ENCODE measurements at places on chromosomes 4 and X.

GRCh38 chrX:135264206-135264605 is 12.3 kb downstream of the ETDA start:
- no peak for DNase-seq

DNA sequence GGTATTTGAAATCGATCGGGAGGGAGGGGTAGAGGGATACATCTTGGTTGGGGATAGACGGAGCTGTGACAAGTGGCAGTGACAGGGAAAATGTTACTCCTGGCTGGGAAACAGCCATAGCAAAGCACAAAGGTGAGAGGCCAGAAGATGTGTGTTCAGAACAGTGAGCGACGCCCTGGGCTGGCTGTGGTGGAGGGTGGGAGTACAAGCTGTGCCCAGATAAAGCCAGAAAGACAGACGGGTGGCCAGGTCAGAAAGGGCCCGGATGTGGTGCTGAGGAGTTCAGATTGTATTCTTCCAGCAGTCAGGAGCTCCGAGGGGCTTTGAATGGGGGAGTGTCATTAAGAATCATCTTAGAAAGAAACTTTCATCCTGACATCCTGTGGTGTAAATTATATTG is 27.9 kb downstream of the CCDC149 start:
- DNase-seq: no peak

DNA sequence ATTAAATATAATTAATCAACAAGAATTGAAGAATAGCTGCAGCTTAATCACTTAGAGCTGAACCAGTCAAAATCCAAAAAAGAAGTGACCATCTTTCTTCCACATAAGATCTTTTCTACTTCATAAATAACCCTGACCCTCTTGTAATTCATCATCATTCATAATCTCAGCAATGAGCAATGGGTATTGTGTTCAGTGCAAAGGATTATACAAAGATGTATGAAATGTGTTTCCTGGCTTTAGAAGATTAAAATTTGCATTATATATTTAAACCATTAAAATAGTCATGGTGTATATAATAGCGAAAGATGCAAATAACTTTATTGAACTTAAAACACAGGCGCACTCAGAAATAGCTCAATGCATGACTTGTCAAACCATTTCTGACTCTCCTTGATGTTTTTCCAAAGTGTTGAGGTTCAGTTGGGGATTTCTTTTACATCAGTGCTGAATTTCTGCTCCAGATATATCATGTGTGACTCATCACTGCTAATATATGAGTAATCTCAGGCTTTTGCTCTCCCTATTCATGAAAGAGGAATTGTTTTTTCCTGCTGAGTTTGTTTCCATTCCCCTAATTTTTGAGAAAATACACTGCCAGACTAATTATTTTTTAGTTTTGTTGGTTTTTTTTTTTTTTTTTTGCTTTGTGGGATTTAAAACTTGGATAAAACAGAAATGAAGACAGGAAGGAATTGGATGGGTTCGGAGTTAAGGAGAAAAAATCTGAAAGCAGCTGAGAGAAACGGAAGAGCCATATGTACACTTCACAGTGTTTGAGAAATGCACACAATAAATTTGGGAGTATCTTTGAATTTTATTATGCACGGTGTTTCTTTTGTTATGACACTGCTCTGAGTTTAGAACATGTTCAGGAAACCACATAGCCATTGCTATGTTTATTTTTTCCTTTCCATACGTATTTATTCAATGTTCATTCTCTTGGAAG is 290.1 kb upstream of the PCDH7 start:
- no peak for DNase-seq

DNA sequence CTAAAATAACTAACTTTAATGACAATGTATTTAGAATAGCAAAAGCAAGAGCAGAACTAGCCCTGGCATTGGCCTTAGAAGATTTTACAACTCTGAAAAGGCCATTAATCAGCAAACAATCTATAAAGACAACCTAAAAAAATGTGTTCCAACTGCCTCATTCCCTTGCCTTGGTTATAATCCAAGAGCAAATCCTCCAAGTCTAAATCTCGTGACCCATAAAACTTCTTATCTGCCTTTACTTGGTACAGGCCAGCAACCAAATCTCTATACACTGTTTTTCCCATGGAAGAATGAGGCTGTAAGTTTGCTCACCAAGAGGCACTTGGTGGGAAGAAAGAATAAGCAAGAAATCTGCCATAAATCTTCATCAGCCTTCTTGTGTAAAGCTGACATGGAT is 175.3 kb upstream of the MID1 start:
- DNase-seq: no peak

- no peak for DNase-seq
Observed at GRCh38 chr4:124783847-124784246, 71.3 kb upstream of the ANKRD50 start.

GRCh38 chrX:153970357-153971123 is 1.1 kb downstream of the HCFC1 start:
- no peak for DNase-seq

- no peak for DNase-seq
Observed at GRCh38 chr4:106365613-106366012, 3.0 kb downstream of the GIMD1 start.

DNA sequence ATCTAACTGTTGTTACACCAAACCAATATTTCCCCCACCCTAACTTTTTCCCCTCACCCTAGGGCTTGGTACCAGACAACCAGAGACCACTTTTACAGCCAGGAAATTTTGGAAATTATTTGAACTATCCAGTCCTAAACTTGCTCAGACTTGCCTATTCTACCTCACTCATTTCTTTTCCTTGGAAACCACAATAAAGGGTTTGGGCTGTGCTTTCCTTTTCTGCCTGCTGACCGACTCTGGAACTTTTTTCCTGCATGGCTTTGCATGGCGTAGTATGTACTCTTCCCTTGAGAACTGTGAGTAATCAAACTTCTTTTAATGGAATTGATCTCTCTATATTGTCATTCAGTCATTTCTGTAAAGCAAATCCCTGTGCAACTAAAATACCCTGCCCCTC is 516.5 kb upstream of the FTHL17 start:
- DNase-seq: no peak

DNA sequence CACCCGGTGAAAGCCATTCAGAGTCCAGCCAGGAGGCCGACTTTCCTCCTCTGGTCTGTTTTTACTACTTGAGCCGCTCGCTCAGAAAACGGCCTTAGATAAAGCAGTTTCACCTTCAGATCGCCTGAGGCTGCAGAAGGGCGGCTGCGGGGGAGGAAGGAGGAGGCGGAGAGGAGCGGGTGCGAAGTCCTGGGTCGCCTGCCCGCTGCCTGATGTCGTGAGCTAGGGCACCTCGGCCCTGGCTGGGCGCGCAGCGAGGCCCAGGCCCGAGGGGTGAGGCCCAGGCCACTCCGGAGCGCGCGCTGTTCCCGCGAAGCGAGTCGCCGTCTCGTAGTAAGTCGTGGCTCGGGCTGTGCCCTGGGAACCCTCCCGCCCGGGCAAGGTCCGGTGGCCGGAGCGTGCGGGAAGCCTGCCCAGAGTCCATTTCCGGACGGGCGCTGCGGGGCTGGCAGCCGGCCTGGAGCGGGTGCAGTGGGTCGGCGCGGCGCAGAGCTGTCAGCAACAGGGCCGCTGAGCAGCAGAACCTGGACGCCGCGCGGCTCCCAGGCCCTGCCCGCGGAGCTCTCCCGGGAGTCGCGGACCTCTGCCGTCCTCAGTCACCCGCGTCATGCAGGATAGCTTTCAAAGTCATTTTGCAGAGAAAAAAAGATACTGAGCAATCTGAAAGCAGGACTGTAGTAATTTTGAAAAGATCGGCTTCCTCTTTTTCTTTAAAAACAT is 18.6 kb downstream of the TRIM2 start:
- DNase-seq: peak; percentile 37

GRCh38 chr4:128974136-128974581 is 119.2 kb downstream of the SCLT1 start:
- DNase-seq: no peak

DNA sequence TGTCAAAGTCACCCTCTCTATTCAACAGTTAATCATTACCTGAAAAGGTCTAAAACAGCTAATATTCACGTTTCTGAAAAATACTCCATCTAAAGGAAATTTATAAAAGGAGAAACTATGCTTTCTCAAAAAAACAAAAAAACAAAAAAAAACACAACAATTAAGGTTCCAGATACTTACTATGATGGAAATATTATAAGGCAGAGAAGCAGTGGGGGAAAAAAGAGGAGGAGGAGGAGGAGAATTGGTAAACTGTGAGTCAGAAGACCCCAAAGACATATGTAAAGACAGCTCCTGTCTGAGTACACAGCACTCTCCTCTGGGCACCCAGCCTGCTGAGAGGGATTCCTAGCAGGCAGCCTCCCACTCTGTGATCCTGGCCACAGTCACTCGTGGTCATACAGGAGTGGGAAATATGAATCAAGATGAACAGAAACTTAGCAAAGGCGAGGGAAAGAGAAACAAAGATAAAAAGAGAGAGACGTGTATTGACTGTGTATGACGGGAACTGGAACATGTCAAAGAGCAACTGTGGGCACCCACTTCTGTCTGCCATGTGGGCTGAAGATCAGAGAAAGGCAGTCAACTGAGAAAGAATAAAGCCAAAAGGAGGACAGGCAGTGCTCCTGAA is 12.5 kb downstream of the KLHL15 start:
- DNase-seq: peak; percentile 57

DNA sequence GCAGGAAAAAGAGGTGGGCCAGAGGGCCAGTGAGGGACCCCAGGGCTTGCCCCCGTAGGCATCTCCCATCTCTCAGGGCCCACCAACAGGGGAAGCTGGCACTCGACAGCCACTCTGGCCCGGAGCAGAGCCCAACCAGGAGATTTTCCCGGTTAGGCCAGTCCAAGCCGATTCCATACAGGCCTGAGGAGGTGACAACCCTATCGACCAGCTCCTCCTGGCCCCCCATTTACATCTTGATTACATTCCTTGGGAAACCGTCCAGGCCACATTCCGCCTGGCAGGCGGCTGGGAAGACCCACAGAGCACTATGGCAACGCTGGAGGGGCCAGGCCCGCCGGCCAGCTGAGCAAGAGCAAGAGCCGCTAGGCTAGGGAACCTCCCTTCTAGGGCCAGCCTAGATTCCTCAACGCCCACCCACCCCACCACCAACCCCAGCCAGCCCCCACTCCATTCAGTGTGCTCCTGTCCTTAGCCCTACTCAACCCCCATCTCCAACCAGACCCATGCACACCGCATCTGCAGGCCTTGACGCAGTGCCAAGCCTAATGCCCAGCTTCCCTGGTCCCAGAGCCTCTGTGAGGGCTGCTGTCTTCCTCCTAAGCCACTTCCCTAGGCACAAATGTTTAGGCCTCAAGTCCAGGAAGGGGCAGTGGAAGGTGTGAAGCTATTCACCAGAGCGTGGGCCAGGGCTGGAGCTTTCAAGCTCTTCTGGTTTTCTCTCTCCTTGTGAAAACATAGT is 161.2 kb downstream of the EFNB1 start:
- DNase-seq: no peak

GRCh38 chr4:101022151-101023024 is 324.9 kb downstream of the PPP3CA start:
- DNase-seq: no peak

DNA sequence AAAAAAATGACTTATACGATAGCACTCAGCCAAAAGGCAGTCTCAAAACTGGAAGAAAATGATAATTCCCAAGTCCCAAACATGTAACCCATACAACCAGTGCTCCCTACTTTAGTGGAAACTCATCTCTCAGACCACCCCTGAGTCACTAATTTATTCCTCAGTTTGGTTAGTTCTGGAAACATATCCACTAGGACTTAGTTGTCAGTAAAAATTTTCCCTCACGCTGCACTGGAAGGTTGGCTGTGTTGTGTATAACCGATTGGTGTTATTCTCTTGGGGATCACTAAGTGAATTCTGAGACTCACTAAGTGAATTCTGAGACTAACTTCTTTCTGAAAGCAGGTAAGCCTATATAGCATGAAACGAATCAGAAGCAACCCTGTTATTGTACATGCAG is 48.5 kb upstream of the GAB1 start:
- DNase-seq: no peak

- no peak for DNase-seq
Observed at GRCh38 chrX:26788402-26788998, 572.5 kb downstream of the MAGEB5 start.

DNA sequence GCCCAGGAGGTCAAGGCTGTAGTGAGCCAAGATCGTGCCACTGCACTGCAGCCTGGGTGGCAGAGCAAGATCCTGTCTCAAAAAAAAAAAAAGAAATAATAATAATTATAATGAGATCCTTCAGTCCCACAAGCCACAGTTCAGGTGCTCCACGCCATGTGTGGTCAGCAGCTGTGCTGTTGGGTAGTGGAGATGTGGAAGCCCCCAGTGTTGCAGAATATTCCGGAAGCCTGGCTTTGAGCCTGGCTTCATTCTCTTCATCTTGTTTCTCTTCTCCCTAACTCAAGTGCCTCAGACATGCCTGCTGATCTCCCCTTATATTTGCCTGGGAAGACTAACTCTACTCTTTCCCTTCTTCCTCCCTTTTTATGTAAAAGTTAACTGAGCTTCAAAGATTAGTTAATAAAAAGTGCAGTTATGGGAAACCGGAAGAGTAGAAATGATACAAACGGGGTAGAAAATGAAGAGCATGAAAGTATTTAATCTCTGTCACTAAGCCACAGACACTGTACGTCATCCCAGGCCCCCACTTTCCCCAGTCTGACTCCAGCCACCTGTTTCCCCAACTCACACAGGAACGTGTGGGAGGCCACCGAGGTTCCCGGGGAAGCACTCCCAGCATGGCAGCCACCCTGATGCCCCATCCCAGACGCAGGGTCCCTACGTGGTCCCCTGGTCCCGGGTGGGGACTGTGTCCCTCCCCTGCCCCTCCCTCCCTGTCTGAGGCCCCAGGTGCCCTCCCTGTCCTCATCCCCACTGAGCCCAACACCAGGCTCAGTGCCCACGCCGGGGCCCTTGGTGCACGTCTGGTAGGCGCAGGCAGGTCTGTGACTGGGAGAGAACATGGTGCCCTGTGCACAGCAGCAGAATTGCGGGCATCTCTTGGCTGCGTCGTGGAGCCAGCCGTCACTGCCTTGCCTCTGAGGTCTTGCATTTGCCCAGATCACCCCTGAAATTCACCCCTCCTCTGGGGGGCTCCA is 24.0 kb downstream of the PCGF3 start:
- DNase-seq: no peak

Data from activated naive CD4-positive, alpha-beta T cell treated with Interleukin-2 at 50 U/mL for 16 hours (primary cell).